Hematopoietic multipotent progenitor cell treated with erythropoietin and hydrocortisone succinate and interleukin-3 and kit ligand, for 17 days (in vitro differentiated cells): ENCODE measurements at places on chromosomes 11 and 22.

DNA sequence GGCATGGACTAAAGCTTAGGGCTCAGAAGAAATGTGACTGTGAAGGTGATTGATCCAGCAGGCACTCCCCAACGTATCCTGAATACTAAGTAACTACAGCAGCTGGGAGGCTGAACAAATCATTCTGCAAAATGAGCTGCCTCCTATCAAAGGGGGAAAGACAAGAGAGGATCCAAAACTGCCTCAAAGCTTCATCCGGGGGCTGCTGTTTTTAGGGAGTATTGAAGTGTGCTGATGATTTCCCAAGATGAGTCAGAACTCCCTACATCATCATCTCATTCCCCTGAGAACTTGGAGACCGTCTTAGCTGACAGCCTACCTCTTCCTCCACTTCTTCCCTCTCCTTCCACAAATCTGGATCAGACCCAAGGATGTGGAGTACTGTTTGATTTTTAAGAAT, 108.4 kb upstream of the GRAMD1B start:
- DNase-seq: no peak

GRCh38 chr22:33894515-33894914, 25.8 kb downstream of the LARGE1 start:
- DNase-seq: no peak

- DNase-seq: no peak
Observed at GRCh38 chr11:71298016-71298550, 45.7 kb upstream of the SHANK2 start.

GRCh38 chr11:70072461-70072860, 5.7 kb upstream of the ANO1 start:
- no peak for DNase-seq

DNA sequence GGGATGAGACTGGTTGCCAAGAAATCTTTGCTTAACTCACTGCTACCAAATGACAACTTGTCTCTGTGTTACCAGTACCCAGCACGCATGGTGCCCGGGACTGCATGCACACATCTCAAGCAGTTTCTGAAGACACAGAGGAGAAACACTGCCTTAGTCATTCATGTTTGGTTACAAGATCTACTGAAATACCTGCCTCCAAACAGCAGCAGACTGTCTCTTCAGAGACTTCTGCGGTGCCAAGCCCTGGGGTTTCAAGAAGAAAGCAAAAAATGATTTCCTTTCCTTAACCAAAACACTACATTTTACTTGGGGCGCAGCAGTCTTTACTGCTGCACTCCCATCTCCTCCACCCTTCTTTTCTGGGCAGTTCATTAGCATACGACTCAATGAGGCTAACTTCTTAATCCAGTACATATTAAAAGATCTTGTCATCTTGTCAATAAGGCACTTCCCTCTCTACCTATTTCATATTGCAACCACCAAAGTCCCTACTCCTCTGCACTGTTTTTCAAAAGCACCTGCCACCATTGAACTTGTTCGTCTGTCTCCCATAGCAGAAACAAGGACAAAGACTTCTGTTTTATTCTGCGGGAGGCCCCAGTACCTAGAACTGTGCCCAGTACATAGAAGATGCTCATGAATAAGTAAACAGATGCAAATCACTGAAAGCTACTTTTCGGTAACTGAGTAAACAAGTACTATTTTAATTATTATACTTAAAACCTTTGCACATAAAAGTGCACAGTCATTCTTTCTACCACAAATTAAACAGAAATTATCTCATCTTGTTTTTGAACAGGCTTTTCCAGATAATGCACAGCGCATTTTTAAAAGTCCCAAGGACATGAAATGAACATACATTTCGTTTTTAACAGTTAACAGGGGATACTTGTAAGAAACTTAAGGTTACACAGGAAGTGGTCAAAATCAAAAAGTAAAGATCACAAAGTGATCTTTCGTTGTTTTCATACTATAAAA, 4.0 kb downstream of the NAP1L4 start:
- peak; percentile 76 for DNase-seq

DNA sequence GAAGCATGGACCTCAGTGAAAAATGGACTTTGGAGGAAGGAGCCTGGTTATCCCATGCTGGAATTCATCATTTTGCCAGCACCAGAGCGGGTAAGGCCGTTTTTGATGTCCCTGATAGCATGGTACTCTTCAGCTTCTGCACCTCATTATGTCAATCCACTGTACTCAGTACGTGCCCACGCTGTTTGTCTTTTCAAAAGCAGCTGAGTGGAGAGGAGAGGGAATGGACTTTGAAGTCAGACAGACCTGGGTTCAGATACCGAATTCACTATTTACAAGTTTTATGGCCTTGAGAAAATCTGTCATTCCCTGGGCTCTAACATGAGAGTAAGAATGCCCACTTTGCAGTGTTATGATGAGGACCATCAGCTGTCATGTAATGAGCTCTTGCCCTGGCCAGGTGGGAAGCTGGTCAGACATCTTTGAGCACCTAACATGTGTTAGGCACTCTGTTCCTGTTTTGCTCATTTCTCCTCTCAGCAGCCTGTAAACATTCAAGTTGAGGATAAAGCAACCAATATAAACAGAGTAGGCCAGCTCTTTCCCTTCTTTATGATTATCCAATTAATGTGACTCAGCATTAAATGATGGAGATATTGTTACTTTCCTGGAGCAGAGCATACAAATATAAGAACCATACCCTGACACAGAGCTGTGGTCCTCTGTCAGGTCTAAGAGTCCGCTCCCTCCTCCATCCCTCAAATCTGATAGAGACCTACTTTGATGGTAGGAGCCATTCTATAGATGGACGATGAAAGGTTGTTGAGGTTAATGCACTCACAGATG, 39.0 kb upstream of the AMOTL1 start:
- no peak for DNase-seq

- no peak for DNase-seq
Observed at GRCh38 chr22:44407987-44408828, 89.8 kb downstream of the RTL6 start.

DNA sequence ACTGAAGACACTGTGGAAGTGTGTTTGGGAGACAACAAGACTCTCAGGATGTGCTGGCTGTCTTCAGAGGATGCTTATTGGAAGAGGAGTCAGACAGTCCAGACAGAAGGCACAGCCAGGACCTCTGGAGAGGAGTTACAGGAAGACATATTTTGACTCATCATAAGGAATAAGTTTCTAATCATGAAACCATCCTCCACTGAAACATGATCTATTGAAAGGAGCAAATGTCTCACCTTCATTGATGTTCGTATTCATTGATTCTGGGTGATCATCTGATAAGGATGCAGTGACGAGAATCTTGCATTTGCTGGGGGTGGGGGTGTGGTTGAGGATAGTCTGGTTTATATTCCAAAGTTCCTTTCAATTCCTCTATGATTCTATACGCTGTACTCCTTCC, 2.5 kb upstream of the CXCR5 start:
- DNase-seq: no peak

DNA sequence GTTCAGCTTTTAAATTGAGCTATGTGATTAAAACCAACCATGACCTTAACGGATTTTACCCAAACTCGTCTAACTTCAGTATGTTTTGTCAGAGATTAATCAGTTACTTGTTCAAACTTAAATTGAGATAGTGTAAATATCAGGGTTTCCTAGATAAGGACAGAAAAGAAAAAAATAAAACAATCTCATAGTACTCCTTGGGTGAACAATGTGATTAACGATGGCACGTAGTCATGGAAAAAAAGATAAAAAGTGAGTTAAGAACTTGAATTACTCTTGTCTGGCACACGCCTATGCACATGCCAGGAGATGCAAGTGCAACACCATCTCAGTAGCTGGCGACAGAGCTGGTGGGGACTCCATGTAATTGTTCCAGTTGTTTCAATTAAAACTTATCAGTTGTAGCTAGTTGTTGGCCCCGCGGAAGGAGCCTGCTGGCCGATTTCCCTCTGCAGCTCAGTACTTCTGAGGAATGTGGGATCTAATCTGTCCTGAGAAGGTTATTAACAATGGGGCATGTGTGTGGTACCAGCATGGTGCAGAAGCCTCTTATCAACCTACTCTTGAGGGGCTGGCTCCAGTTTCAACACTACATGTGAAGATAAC, 3.0 kb downstream of the RASSF10 start:
- no peak for DNase-seq

GRCh38 chr11:12290477-12290922, 86.9 kb upstream of the PARVA start:
- DNase-seq: no peak

- DNase-seq: no peak
Observed at GRCh38 chr11:117381481-117382387, 54.1 kb downstream of the CEP164 start.

- no peak for DNase-seq
Observed at GRCh38 chr11:70548976-70549375, 150.6 kb downstream of the CTTN start.

- no peak for DNase-seq
Observed at GRCh38 chr11:17767914-17768313, 33.3 kb downstream of the KCNC1 start.

- DNase-seq: no peak
Observed at GRCh38 chr11:117194267-117194666, 4.9 kb upstream of the TAGLN start.

DNA sequence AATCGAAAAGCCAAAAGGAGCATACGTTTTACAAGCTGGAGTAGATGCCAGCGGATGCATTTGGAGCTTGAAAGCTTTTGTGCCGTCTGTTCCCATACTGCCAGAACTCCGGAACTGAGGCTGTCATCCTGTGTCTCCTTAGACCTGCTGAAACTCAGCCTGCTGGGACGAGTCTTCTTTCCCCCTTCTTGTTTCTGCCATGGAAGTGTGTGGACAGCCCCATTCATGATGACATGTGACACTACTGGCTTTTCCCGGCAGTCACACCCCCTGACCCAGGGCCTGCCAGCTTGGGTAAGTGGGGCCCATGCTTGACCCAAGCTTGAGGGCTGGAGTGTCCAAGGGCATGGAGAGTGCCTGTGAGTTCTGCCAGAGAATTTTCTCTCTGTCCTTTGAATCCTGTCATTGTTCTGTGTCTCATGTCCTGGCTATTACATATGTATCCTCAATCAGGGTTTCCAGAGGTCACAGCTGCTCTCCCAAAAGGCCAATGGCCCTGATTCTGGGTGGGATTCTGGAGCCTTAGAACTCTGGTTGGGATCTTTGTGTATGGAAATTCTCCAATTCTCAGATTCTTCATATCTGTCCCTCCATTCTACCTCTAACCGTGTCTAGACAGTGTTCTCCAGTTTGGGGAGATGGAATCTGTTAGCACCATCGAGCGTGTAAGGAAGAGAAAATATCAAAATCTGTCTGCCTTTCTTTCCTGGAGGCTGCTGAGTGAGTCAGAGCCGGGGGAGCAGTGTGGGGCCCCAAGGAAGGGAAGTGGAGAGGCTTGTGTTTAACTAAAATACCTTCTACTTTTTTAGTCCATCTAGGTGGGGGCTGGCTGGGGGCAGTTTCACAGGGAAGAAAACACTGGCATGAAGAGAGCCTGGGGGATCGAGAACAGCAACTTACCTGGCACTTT, 73.2 kb downstream of the KIAA1671 start:
- DNase-seq: no peak

DNA sequence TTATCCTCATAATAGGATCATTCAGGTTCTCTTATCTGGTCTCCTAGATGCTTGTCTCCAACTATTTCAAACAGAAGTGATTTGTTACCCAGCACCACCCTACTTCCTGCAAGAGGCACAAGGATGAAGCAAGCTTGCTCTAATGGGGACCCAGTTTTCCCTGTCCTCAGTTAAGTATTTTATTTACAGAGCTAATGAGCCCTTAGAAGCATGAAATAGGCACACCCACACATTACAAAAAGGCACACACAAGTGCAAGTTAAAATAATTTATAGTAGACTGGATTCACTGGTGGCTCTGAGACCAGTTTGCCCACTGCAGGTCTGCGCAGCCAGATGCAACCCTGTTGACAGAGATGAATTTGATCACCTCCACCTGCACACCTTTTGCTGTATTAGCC, 167.5 kb downstream of the KIRREL3 start:
- no peak for DNase-seq

GRCh38 chr11:33065445-33066178, 26.2 kb downstream of the TCP11L1 start:
- DNase-seq: peak; percentile 58

- DNase-seq: no peak
Observed at GRCh38 chr11:47389577-47390421, 11.5 kb upstream of the SPI1 start.

DNA sequence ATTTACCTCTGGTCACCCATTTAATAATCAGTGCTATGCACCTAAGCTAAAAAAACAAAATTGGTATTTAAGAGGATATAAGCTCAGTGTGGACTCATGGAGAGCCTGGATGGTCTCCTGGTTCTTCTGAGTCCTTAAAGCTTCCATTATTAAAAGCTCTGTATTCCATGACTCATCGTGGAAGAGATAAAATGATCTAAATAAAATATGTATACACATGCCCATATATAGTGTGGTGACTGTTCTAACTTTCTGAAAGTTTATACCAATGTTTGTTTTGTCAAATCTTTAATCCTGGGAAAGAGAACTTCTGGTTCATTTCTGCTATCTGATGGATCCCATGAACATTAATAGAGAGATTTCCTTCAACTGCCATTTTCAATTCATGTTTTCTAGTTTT, 375.9 kb downstream of the GUCY1A2 start:
- no peak for DNase-seq
